Amygdala (tissue), 56 donors: ENCODE measurements at places on chromosomes 2 and 18.

DNA sequence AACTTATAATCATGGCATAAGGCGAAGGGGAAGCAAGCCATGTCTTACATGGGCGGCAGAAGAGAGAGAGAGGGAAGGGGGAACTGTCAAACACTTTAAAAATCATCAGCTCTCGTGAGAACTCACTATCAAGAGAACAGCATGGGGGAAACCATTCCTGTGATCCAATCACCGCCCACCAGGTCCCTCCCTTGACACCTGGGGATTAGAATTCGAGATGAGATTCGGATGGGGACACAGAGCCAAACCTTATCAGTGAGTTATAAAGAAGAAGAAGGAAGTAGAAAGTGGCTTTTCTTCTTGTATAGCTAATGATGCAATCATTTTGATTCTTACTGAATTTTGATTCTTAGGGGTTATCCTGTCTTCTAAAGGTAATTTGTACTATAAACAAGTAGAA is 51.4 kb downstream of the SMCHD1 start:
- no peak for DNase-seq

DNA sequence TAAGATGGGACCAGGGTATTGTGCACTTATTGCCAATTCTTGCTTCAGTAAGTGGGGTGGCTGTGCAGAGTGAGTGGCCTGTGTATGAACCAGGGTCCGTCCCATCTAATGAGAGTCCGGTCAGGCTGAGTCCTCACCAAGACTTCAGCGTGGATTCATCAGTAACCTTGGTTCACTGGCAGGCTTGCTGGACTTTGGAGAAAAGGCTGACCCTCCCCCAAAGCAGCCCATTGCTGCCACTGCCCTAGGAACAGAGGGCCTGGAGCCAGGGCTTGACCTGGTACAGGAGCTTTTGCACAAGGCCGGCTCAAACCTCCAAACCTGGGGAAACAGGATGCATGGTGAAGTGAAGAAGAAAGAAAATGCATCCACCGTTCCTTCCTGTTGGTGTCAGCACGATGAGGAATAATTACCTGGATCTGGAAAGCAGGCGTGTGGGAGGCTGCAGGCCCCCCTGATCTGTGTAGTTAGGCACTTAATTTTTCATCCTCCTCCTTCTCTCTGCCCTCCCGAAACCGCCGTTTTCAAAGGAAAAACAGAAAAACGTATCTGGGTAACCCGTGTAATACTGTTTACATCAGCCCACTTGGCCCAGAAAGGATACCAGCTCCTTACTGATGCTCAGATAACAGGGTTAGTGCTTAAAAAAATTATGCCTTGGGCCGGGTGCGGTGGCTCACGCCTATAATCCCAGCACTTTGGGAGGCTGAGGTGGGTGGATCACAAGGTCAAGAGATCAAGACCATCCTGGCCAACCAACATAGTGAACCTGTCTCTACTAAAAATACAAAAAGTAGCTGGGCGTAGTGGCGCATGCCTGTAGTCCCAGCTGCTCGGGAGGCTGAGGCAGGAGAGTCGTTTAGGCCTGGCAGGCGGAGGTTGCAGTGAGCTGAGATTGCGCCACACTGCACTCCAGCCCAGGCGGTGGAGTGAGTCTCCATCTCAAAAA is 147.7 kb downstream of the TGIF1 start:
- DNase-seq: no peak

DNA sequence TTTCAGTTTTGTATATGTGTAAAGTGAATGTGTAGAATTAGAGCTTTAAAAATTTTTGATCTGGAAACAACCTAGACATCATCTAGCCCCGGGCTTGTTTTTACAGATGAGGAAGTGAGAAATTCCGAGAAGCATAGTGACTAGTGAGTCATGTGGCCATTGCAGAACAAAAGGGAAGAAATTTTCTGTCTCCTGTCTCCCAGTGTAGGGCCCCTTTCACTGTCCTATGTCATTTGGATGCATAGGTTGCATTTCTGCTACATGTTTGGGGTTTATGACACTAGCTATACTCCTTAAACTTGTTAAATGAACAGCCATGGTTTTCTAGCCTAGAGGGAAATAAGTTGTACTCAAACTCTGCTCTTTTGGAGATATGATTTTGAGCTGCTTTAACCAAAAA is 84.6 kb downstream of the PLCL1 start:
- no peak for DNase-seq

- DNase-seq: no peak
These were observed 78.4 kb downstream of the ARHGEF4 start for GRCh38 chr2:130915149-130915548.

DNA sequence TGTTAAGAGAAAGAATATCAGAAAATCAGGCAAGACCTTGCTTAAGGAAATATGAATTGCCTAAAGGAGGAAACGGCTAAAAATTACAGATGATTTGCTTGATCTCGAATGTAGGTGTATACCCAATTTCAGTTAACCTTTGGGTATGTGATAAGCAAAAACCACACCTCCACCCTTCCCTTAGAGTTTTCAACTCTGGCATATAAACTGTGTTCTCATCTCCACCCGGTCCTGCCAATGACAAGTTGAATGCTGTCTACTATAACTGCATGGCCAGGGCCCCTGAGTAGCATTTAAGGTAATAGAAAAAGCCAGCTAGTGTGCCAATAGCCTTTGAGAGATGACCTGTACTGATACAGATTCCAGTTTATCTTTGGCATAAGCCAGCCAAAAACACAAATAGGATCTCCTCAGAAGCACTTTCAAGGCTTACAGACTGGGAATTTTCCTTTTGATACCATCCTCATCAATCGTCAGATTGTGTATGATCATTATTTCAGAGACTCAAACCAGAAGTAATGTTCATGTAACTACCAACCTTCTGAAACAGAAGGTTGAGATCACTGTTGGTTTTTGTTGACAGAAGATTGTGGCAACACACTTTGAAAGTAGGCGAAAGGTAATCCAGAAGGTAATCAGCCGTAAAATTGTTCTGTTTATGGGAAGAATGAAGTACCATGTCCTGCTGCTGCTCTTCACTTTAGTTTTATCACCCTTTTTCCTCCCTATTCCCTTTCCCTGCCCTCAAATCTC is 163.1 kb downstream of the GFPT1 start:
- no peak for DNase-seq

DNA sequence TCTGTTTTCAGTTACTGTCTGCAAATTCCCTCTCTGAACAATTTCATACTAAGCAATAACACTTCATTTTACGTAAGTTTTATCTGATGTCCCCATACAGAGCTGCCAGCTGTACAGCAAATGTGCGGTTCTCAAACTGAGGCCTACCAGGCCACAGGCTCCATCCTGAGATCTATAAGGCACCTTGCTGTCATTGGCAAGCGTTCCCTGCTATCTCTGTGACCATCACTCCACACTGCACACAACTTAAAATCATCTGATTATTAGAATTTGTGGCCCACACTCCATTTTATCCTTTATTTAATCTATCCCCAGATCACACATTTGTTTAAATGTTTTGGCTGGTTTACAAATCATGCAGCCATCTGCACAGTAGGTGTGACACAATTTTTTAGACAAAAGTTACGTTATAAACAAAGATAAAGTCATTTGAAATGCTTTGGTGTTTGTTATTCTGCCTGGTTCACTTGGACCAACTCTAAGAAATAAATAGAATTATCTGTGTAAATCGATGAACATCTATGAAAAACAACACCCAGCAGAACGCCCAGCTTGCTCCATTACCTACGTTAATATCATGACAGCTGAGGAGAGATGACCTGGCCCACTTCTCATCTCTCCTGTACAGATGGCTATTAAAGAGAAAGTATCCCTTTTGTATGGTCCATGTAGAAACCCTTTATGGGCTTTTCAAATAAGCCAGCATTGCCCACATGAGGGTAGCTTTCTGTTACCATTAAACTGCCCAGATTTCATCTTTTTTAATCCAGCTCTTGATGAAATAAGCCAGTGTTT is 162.4 kb downstream of the ZNF521 start:
- no peak for DNase-seq

DNA sequence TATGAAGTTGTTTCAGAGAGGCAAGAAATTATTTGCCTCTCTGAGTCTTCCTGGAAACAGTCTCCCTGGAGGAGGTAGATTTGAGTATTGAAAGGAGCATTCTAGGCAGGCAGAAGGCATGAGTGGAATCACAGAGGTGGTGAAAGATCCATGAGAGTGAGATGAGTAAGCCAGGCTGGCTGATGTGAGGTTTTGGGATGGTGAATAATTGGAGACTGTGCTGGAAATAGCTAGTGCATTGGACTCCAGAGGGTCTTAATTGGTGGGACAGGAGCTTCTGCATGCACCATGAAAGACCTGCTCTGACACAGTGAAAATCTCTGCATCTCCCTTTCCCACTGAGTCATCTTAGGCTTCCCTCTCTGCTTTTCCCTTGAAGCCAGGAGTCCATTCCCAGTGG is 46.3 kb downstream of the CDC42EP3 start:
- DNase-seq: no peak

DNA sequence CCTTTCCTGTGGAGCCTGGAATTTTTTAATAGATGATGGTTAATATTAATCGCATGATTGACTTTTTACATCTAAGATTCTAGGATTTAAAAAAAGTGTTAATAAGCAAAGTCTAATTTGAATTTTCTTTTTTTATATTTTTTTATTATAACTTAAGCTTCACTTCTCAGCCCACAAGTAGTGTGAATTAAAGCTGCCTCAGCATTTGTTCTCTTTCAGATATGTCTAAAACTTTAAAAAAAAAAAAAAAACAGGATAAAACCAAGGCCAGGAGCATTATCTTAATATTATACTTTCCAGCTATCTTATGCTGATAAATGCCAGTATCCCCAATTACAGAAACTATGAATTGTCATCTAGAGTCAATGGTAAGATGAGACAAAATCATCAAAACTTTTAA is 109.7 kb downstream of the CD226 start:
- DNase-seq: no peak

- DNase-seq: no peak
These were observed 59.5 kb upstream of the YWHAQ start for GRCh38 chr2:9690252-9690651.

GRCh38 chr2:164913640-164914350 is 41.5 kb downstream of the SLC38A11 start:
- DNase-seq: no peak

GRCh38 chr2:178531168-178531567 is 50.9 kb downstream of the PLEKHA3 start:
- no peak for DNase-seq

DNA sequence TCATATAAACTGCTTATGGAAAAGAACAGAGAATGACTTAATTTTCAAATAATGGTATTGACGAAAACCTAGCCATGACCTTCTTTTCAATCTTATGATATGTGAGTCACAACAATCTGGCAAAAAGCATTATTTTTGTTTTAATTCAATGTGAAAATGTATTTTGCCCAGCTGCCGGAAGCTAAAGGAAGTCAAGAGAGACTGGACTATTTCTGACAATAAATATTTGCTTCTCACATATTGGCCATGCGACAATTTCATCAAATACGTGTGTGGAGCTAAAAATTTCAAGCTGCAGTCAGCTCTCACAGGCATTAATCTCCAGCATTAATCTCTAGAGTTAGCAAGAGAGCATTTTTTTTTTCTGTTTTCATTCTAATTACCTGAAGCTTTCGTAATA is 881.0 kb downstream of the CPS1 start:
- no peak for DNase-seq

GRCh38 chr2:150167711-150168110 is 319.8 kb downstream of the RND3 start:
- DNase-seq: no peak

- DNase-seq: no peak
These were observed 230.3 kb upstream of the TCF4 start for GRCh38 chr18:55818284-55818683.

- no peak for DNase-seq
These were observed 28.0 kb downstream of the HDAC4 start for GRCh38 chr2:239372835-239373234.

- no peak for DNase-seq
These were observed 978.5 kb upstream of the LRRTM1 start for GRCh38 chr2:81283081-81283480.

DNA sequence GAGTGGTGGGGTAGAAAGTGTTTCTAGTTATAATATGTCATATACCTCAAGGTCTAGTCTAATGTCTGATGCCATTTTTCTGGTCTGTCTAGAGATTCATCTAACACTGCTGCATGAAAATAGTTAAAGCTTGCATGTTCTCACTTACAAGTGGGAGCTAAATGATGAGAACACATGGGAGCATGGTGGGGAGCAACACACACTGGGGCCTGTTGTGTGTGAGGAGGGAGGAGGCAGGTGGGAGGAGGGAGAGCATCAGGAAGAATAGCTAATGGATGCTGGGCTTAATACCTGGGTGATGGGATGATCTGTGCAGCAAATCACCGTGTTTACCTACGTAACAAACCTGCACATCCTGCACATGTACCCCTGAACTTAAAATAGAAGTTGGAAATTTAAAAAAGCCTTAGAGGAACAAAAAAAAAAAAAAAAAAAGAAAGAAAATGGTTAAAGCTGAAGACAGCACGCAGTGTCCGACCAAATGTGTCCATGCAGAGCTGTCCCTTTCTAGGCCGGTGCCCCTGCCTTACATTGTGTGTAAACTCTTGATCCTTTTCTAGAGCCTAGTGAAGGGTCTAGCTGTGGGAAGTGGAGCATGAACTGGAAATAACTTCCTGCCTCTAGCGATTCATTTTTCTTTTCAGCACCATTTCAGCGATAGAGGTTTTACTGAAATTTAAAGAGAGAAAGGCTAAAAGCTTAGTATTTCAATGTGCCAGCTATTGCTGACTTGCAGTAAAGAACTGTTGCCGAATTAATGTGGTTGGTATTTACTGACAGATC is 94.0 kb downstream of the FMNL2 start:
- no peak for DNase-seq

- no peak for DNase-seq
These were observed 227.9 kb downstream of the PRKCE start for GRCh38 chr2:45879406-45879805.

- no peak for DNase-seq
These were observed 33.7 kb upstream of the RNF152 start for GRCh38 chr18:61926532-61926931.

DNA sequence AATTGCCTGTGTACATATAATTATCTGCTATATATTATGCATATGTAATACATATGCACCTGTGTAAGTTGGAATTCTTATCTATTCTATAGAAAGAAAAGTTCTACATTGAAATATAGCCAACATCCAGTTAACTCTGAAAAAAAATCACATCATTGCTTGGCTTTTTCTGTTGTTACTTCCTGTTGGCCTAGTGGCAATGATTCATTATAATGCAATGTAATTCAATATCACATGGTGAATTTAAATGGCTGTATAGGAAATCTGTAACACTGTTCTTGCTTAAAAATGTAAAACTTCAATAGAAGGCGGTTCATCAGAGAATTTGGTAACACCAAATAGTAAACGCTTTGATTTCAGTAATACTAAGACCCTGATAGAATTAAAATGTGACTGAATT is 44.5 kb upstream of the MAP4K3 start:
- DNase-seq: no peak

DNA sequence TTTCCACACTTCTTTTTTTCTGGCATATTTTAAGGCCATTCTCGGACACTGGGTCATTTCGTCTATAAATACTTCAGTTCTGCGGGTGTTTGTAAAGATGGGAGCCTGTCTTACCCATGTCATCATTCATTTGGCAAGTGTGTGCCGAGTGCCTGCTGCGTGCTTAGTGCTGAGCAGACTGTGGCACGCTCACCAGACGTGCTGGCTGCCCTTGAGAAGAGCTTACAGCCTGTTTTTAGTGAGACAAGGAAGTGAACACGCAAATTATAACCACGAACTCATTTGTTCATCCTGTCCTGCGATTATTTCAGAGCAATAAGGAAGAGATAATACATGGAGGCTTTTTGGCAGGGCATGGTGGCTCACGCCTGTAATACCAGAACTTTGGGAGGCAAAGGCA is 10.4 kb upstream of the STON1 start:
- DNase-seq: no peak
